Activated CD8-positive, alpha-beta T cell treated with anti-CD3 and anti-CD28 coated beads, Interleukin-2, amount 10 ng/mL, durations not matched to agents 7 days and 5 days (primary cell): ENCODE measurements at places on chromosomes 4 and X. TPM values are rescaled to one million over a fixed set of nuclear protein-coding genes. Genes with fewer than 3 reads are reported as not detected.

TMSB15C gene
- 6.1 TPM for total RNA-seq

LIMCH1 gene
- not detected for total RNA-seq

ETNPPL gene
- not detected for total RNA-seq

CD40LG gene
- total RNA-seq, result 4.7 TPM

SH3D19 gene
- not detected for total RNA-seq

TKTL2 gene
- not detected for total RNA-seq

UCHL1 gene
- 0.37 TPM for total RNA-seq

GAGE12J gene
- total RNA-seq, result not detected

JCHAIN gene
- total RNA-seq, result not detected

SSX4 gene
- not detected for total RNA-seq

TMPRSS11B gene
- total RNA-seq, result not detected

ARMCX6 gene
- 37.9 TPM for total RNA-seq

ARHGEF38 gene
- not detected for total RNA-seq

CXCL1 gene
- total RNA-seq, result not detected

ZNF732 gene
- total RNA-seq, result not detected

RS1 gene
- not detected for total RNA-seq

GLRA2 gene
- total RNA-seq, result not detected

ASB12 gene
- total RNA-seq, result not detected

NEIL3 gene
- total RNA-seq, result 33.7 TPM

TAF7L gene
- total RNA-seq, result 0.13 TPM

COL4A6 gene
- not detected for total RNA-seq

SMARCAD1 gene
- 31.9 TPM for total RNA-seq

ARMCX4 gene
- total RNA-seq, result 1.5 TPM

PDE6B gene
- total RNA-seq, result 16.1 TPM

SASH3 gene
- total RNA-seq, result 286 TPM

CORIN gene
- not detected for total RNA-seq

GPC3 gene
- 0.31 TPM for total RNA-seq

DIAPH2 gene
- total RNA-seq, result 14.1 TPM
